ENCODE measurements at places on chromosomes 16 and 17.

DNA sequence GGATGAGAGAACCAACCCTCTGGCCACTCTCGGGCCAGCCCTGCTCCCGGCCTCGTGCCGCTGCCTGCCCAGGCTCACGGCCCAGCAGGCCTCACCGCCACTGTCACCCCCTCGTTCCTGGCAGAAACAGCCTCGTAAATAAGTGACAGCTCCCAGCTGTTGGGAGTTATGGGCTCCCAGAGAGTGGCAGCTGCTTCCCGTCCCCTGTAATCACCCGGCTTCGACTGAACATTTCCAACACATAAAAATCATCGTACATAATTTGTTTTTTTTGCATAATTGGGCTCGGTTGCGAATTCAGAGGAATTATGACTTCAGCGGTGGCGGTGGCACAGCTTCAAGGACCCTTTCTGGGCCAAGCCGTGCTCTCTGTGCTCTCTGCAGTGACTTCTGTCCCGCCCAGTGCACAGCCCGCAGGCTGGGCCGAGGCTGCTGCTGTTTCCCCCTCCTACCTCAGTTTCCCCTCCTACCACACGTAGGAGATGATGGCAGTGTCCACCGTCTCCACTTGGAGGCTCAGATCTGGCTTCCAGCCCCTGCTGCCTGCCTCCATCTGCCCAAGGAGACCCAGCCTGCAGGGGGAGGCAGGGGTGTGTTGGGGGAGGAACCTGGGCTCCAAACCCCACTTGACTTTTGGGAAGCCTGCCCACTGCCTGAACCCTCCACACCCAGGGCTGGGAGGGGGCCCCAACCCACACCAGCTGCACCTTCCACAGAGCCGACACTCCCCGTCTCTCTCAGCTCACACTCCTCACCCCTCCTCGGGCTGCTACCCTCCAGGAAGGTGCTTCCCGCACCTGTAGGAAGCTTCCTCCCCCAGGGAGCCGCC is 84.9 kb downstream of the RTN4RL1 start:
- no peak for DNase-seq

DNA sequence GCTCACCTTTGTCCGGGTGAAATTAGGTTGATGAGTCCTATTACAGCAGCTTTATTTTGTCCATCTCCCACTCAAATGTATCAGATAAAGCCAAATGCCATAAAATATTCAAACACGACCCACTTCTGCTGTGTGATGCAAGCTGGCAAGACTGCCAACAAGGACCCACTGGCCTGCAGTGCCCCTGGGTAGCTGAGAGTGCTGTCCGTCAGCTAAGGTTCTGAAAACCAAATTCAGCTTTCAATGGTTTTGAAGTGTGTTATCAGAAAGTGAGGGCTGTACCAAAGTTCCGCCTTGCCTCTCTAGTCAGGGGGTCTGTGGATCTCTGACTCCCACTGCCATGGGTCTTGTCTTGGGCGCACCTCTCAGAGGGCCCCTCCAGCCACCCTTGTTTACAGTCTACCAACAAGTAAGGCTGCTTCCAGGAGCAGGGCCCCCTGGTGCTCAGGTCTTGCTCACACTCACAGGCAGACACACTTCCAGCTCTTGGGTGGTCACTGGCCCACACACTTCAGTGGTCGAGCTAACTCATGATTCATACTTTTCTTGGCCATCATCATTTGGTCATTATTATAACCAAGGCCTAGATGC is 10.5 kb upstream of the CCDC182 start:
- DNase-seq = no peak

DNA sequence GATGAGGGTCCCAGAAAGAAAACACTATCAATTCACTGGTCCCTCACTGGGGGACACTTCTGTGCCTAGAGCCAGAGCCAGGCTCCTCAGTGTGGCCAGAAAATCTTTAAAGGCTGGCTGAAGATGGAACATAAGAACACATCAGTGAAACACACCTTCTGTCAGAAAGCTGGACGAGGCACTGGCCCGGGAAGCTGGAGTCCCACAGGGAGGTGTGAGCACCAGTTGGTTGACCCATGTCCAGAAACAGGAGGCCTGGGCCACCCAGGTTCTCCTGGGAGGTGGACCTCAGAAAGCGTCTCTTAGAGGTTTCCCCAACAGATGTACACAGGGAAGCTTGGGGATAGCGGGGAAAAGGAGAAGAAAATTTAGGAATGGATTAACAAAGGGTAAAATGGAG is 56.2 kb upstream of the ALDH3A2 start:
- DNase-seq = no peak

- no peak for DNase-seq
Measured at GRCh38 chr17:72602517-72603419, 481.9 kb downstream of the SOX9 start.

DNA sequence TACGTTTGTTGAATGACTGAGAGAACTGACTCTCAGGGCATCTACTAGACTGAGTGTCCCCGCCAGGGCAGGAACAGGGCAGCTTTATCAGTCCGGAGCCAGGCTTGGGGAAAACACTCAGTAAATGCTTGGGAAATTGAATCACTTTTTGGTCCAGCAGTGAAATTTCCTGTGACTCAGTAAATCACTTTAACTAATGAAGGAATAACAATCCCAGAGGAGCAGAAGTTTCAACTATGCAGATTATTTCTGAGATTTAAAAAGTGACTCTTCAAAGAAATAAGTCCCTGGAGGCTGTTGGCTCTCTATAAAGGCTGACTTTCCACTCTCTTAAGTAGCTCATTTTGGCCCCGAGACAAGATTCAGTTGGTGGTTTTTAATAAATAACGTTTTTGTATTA is 101.8 kb downstream of the FOXL1 start:
- DNase-seq = no peak

DNA sequence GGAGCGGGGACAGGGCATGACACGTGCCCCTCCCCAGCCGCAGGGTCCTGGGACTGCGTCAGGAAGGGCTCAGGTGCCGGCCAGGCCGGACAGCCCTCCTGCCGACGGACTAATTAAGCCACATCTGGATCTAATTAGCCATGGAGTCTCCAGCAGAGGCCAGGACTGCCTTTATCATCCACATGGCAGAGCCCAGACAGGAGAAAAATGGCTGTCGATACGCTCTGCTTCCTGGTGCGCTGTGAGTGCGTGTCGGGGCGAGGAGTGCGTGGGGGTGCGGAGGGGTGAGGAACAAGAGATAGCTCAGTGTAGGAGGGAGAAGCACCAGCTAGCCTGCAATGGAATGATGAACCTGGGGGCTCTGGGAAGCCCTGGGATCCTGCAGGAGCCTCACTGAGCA is 218.8 kb downstream of the IRF8 start:
- DNase-seq = no peak

DNA sequence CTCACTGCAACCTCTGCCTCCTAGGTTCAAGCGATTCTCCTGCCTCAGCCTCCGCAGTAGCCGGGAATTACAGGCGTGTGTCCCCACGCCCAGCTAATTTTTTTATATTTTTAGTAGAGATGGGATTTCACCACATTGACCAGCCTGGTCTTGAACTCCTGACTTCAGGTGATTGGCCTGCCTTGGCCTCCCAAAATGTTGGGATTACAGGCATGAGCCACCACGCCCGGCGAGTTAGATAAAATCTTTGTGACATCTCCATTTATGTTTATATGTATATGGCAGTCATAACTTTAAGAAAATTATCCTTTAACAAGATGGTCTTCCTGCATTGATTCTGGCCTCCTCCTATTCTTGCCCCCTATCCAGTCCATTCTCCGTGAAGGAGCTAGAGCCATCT is 24.0 kb downstream of the CCDC42 start:
- no peak for DNase-seq

- no peak for DNase-seq
Measured at GRCh38 chr16:68116256-68116867, 31.2 kb downstream of the NFATC3 start.

DNA sequence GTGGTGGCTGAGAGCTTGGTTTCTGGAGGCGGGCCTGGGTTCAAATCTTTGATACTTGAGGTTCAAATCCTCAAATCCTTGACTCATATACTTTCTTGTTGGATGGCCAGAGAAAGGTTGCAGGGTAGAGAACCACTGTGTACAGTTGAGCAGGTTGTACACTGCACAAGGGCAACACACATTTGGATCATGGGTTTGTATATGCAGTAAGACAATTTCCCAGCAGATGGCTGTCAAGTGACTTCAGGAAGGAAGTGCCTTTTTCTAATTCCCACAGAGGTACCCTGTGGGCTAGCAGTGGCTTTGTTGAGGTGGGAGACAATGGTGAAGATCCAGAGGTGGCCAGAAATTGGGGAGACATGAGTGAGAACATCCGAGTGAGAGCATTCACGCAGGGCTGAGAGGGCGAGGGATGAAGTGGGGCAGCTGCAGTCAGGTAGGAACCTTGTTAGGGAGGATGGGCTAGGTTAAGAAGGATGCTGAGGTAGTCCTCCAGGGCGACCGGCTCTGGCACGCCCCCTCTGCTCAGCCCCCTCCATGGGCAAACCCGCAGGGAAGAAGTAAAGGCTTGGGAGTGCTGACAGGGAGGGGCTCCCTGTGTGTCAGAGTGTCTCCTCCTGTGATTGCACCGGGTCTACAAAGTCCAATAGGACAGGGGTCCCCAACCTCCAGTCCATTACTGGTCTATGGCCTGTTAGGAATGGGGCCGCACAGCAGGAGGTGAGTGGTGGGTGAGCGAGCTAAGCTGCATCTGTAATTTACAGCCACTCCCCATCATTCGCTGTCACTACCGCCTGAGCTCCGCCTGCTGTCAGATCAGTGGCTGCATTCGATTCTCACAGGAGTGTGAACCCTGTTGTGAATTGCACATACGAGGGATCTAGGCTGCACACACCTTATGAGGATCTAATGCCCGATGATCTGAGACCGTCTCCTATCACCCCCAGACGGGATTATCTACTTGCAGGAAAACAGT is 2.7 kb downstream of the C16orf89 start:
- no peak for DNase-seq

DNA sequence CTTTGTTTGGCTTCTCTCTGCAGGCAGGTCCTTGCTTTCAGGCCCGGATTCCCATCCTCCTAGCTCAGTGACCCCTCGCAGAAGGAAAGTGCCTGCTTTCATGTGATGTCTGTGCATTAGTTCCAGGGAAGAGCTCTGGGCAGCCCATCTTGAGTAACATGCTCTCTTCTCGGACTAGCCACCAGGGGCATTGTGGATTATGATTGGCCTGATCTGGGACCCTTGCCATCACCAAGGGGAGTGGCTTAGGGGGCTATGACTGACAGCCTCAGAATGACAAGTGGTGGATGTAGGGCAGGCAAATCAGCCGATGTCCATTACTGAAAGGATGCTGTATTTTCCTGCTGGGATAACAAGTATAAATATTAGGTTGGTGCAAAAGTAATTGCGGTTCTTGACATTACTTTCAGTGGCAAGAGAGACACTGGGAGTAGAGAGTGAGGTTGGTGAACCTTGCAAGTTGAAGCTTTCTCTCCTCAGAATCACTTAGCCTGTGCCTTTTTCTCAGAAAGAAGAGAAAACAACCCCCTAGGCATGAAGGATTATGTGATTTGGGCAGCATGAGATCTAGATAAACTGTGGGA is 71.5 kb upstream of the MPHOSPH6 start:
- DNase-seq = no peak

Data from NCI-H510A treated with DMSO at 0.1 percent for 48 hours (cell line).